Karpas-422 (cell line): ENCODE measurements at places on chromosomes 2 and 18. TPM values are rescaled to one million over a fixed set of nuclear protein-coding genes. Genes with fewer than 3 reads are reported as not detected.

LGALSL gene
- 2.9 and 10.8 TPM in 2 replicates for total RNA-seq

- no peak overlapping the region for H3K27ac ChIP-seq
- peak; percentile 52 for DNase-seq
- no peaks in the 10 kb centered on the region for H3K27me3 ChIP-seq
- H3K4me3 ChIP-seq, result peak overlapping the region; percentile 50; the same call in 1 of the 2 replicates
- no peaks in the 10 kb centered on the region for H3K36me3 ChIP-seq
- no peaks in the 10 kb centered on the region for H3K4me1 ChIP-seq
These were observed 97.6 kb downstream of the NDUFA10 start for GRCh38 chr2:239927424-239927981.

GRCh38 chr2:213246497-213247281, 37.6 kb upstream of the SPAG16 start:
- no peak overlapping the region for H3K4me3 ChIP-seq
- H3K27me3 ChIP-seq, result no peaks in the 10 kb centered on the region
- H3K36me3 ChIP-seq, result no peaks in the 10 kb centered on the region
- DNase-seq, result peak; percentile 84
- no peaks in the 10 kb centered on the region for H3K4me1 ChIP-seq
- H3K27ac ChIP-seq, result no peak overlapping the region

- no peaks in the 10 kb centered on the region for H3K27me3 ChIP-seq
- no peak overlapping the region for H3K27ac ChIP-seq
- DNase-seq, result no peak
- H3K4me1 ChIP-seq, result no peaks in the 10 kb centered on the region
These were observed 10.0 kb upstream of the CRYBA2 start for GRCh38 chr2:219003267-219003634.

DNA sequence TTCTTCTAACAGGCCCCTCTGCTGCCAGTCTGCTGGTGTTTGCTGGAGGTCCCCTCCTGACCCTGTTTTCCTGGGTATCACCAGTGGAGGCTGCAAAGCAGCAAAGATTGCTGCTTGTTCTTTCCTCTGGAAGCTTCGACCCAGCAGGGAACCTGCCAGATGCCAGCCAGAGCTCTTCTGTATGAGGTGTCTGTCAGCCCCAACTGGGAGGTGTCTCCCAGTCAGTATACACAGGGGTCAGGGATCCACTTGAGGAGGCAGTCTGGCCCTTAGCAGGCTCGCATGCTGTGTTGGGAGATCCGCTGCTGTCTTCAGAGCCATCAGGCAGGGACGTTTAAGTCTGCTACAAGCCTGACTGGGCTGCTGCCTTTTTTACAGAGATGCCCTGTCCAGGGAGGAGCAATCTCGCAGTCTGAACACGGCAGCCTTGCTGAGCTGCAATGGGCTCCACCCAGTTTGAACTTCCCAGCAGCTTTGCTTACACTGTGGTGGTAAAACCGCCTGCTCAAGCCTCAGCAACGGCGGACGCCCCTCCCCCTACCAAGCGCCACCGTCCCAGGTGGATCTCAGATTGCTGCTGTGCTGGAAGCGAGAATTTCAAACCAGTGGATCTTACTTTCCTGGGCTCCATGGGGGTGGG, 29.9 kb downstream of the CHCHD5 start:
- no peaks in the 10 kb centered on the region for H3K27me3 ChIP-seq
- no peak overlapping the region for H3K27ac ChIP-seq
- no peak overlapping the region for H3K4me3 ChIP-seq
- DNase-seq, result no peak
- no peaks in the 10 kb centered on the region for H3K4me1 ChIP-seq
